ENCODE measurements at places on chromosomes 1 and 21.

DNA sequence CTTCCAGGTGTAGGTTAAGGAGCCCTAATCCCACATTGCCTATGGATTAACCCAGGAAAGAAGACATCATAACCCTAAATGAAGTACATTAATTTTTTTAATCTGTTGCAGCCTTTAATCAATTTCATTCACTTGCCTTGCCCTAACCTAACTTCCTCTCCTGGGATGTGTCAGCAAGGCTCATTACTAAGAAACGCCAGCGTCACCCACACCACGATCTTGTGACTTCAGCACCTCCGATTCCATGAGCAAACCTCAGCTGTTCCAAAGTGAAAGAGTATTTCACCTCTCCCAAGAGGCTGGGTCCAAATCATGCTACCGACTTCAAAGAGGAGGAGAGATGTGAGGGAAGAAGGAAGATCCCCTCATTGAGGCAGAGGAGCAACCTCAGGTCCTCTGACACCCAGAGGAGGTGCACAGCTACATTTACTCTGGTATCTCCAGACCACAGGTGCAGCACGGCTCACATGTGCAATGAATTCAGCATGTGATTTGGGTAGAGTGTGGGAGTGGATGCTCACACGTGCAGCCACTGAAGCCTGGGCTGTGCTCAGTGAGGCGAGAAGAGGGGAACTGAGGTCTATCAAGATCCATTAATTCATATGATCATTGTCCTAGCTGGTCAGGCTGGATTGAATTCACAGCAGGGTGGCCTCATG lies 134.1 kb downstream of the SLC30A10 start:
- no peak for DNase-seq

- no peak for DNase-seq
Observed at GRCh38 chr1:149962736-149963135, 26.1 kb upstream of the MTMR11 start.

GRCh38 chr1:39293375-39294070 lies 89.0 kb downstream of the MACF1 start:
- DNase-seq, result no peak

- DNase-seq, result peak; percentile 82
Observed at GRCh38 chr1:153532769-153533599, 2.8 kb downstream of the S100A6 start.

- no peak for DNase-seq
Observed at GRCh38 chr1:18505666-18506065, 24.9 kb downstream of the KLHDC7A start.

DNA sequence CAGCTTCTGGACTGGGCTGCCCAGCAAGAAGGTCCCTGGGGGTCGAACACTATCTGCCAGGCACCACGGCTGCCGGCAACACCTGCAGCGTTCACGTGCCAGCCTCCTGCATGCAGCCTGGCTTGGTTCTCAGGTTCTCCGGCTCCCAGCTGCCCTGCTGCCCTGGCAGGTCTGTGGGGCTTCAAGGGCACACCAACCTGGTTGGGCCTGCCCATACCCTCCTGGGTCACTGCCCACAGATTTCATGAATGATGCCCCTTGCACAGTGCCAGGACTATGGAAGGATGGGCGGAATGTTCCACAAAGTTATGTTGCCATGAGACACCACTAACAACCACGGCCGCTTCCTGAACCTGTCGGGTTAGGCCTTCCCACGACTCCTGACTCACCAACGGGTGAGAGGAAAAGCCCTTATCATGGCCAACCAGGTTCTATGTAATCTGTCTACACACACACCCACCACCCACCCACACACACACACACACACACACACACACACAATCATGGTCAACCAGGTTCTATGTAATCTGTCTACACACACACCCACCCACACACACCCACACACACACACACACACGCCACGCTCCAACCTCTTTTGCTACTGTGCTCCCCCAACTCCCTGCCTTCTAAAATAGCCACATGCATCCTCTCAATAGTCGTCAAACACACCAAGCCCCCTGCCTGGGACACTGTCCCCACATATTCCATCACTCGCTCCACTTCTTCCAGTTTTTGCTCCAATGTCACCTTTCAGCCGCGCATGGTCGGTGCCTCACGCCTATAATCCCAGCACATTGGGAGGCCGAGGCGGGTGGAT lies 32.2 kb downstream of the HSPG2 start:
- DNase-seq, result no peak

GRCh38 chr1:63790989-63791388 lies 17.2 kb downstream of the ROR1 start:
- DNase-seq, result no peak

DNA sequence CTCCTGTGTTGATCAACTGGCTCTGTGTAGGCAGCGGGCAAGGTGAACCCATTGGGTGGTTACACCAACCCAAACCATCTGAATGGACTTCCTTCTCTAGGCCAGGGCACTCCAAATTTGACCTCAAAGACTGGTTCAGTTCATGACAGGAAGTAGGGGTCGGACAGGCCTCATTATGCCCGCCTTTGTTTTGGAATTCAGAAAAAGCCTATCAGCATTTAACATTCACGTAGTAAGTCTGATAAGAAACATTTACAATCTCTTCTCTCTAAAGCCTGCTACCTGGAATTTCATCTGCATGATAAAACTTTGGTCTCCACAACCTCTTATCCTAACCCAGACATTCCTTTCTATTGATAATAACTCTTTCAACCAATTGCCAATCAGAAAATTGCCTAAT lies 97.1 kb upstream of the ETV3 start:
- DNase-seq, result no peak

- DNase-seq, result no peak
Observed at GRCh38 chr1:238258510-238258909, 367.8 kb upstream of the ZP4 start.

GRCh38 chr21:38911484-38912101 lies 105.9 kb downstream of the ETS2 start:
- DNase-seq, result no peak

GRCh38 chr1:933603-933940 lies 9.8 kb downstream of the SAMD11 start:
- peak; percentile 62 for DNase-seq

- DNase-seq, result no peak
Observed at GRCh38 chr1:234765181-234765580, 155.2 kb upstream of the IRF2BP2 start.

DNA sequence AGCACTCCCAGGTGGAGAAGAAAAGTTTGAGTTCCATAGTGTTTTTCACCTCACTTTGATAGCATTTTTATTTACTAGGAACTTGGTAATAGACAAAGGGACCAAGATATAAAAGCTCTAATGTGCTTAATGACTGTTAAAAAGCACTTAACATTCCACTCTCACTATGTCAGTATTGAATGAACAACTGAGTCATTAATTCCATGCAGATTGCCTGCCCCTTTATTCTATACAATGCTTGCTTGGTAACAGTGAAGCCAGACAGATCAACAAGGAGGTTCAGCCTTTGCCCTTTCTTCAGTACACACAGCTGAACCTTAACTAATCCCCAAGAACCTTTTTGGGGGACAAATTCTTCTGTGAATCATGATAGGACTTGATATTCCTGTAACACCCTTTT lies 425.5 kb downstream of the NUF2 start:
- DNase-seq, result no peak

GRCh38 chr21:26425576-26425975 lies 147.5 kb downstream of the CYYR1 start:
- no peak for DNase-seq

DNA sequence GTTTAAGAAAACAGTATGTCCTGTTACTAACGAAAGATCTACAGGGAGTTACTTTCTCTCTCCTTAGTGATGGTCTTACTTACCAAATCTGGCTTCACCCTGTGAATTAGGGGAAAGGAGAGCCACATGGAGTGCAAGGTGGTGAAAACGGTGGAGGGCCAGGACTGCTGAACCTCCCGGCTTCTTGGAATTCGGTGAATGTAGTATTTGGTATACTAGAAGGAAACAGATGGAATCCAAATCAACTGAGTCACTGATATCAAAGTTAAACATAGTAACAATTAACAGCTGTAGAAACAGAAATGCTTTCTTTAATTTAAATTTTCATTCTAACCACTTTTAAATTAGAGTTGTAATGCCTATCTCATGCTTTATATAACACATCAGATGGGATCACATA lies 45.7 kb downstream of the ALG14 start:
- DNase-seq, result no peak

DNA sequence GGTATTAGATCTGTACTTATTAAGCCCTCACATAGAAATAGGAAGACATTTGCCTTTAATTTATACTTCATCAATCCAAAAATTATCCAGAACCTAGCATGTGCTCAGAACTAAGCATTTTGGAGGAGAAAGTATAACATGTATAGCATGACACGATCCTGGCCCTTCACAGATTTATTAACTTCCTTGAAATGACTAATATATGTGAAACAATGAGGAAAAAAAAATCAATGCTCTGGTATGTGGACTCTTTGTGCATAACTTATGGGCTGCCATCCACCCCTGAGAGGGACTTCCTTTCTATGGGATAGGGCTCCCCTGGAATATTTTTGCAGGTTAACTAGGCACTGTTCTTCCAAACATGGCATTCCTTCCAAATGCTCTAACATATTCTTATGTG lies 36.6 kb downstream of the CCDC185 start:
- no peak for DNase-seq

DNA sequence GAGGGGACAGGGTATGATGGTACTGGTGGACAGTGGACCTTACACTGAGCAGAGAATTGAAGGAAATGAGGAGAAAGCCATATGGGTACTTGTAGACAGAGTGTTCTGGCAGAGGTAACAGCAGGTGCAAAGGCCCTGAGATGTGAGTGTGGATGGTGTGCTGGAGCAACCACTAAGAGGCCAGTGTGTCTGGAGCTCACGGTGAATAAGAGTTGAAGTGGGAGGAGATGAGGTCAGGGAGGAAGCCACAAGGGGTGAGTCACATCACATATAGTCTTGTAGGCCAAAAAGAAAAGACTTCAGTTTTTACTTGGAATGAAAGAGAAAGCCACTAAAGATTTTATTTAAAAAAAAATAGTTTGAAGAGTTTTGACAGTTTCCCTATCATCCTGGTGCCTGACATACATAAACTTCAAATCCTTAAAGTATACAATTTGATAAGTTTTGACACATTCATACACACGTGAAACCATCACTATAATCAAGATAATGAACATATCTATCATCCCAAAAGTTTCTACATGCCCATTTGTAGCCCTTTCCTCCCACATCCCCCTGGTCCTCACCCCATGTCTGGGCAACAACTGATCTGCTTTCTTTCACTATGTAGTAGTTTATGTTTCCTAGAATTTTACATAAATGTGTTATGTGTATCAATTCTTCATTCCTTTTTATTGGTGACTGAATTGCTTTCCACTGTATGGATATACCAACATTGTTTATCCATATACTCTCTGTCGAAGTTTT lies 148.4 kb downstream of the GPATCH2 start:
- no peak for DNase-seq

DNA sequence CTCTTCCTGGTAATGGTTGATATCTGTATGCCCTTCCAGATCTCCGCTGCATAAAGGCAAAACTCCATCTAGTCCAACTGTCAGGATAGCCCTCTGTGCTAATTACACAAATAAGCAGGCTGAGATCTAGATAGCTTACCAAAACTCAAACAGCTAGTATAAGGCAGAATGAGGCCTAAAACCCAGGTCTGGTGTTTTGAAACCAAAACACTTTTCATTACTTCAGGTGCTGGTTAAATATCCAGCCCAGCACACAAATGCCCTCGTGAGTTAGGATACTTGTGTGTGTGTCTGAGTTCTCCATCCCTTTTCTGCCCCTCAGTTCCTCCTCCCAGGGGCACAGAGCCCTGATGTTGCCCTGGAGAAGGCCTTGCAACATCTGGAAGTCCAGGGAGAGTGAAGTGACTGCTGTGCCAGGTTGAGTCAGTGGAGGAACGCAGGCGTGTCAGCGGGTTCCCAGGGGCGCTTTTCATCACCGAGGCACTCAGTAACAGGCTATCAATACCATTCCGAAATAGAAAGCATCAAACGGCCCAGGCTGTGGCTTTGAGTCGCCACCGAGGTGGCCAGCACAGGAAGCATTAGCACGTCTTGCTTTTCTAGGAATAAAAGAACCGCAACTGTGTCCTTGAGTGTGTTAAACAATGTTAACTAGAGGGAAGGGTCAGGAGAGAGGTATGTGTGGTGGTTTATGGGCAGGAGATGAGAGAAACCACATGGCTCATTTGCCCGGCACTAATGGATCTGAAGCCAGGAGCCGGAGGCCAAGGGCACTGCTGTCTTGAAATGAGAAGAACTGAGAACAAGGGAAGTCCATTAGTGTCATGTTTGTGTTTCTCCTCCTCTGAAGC lies 90.7 kb upstream of the WLS start:
- no peak for DNase-seq

DNA sequence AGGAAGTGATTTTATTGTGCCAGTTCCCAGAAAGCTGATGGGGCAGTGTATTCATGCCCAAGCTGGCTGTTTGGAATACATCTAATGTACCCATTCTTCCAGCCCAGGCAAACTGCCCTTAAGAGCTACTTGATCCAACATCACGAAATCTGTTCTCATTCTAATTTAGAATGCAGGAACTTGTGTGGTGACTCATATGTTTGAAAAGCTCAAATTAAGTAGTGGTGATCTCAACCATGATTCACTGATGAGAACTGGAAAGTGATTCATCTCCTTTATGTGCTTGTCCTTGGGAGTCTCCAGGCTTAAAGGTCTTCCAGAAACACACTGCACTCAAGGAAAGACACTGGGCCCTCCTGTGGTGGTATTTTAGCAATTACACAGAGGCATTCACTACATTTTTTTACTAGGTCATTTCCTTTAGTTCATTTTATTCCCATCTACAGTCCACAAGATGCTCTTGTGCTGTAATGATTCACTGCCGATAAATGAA lies 65.4 kb downstream of the RPE65 start:
- no peak for DNase-seq

GRCh38 chr1:220698607-220699016 lies 8.4 kb downstream of the C1orf115 start:
- DNase-seq, result no peak

GRCh38 chr1:99348397-99349132 lies 84.3 kb downstream of the PLPPR4 start:
- DNase-seq, result no peak

GRCh38 chr1:193181985-193182384 lies 4.4 kb downstream of the B3GALT2 start:
- no peak for DNase-seq

- no peak for DNase-seq
Observed at GRCh38 chr21:16460936-16461335, 731.2 kb downstream of the USP25 start.

DNA sequence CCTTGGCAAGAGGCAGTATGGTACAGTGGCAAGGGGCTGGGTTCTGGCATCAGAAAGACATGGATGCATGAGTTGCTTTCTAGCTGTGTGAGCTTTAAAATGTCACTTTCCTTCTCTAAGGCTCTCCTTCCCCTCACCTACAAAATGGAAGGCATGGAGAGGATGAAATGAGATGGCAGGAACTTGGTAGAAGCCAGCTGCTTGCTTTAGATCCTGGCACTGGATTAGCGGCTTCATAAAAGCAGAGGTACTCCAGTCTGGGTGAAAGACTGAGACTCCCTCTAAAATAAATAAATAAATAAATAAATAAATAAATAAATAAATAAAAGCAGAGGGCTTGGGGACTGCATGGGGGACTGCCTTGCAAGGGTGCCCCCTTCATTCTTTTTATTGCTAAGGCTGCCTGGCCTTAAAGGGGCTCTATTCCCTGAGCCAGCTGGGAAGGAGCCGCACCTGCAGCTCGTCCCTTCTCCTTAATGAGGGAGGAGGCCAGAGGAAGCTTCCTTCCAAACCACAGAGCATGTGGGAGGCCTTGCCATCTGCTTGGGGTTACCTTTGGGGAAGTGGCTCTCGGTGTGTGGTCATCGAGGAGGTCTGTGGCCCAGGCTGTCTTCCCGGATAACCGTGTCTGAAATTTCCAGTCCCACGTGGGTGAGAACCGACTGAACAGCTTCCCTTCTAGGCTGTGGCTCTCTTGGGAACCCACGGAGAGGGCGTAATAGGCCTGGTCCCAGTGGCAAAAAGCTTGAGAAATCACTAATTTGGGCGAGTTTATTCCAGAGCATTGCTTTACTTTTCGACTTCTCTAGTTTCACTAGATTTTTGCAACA lies 2.0 kb upstream of the ATP13A2 start:
- no peak for DNase-seq
